Activated T-helper 2 cell treated with anti-CD3 and anti-CD28 coated beads, Interferon-gamma antibody, Interleukin-2, Interleukin-4, amounts not matched to agents 10 μg/mL and 5 μg/mL and 100 μg/mL, durations not matched to agents 14 hours and 24 hours and 36 hours (primary cell): ENCODE measurements at places on chromosomes 12 and 14. TPM values are rescaled to one million over a fixed set of nuclear protein-coding genes. Genes with fewer than 3 reads are reported as not detected.

- H3K4me1 ChIP-seq, result peaks cover 6% of the 10 kb centered on the region
- no peak overlapping the region for H3K4me3 ChIP-seq
- H3K27ac ChIP-seq, result no peak overlapping the region
- no peak for DNase-seq
Observed at GRCh38 chr12:2338991-2339431, 286.2 kb downstream of the CACNA1C start.

- H3K4me3 ChIP-seq, result no peak overlapping the region
- no peaks in the 10 kb centered on the region for H3K27me3 ChIP-seq
- H3K27ac ChIP-seq, result no peak overlapping the region
- no peak for DNase-seq
- H3K36me3 ChIP-seq, result no peaks in the 10 kb centered on the region
Observed at GRCh38 chr12:19048943-19049342, 80.6 kb upstream of the PLEKHA5 start.

- DNase-seq, result no peak
- H3K36me3 ChIP-seq, result peaks cover 88% of the 10 kb centered on the region
- H3K4me3 ChIP-seq, result no peak overlapping the region
- H3K27me3 ChIP-seq, result no peaks in the 10 kb centered on the region
- no peak overlapping the region for H3K27ac ChIP-seq
Observed at GRCh38 chr12:119710965-119711551, 43.1 kb downstream of the PRKAB1 start.

TAS2R42 gene
- total RNA-seq, result not detected in 2 replicates

DNA sequence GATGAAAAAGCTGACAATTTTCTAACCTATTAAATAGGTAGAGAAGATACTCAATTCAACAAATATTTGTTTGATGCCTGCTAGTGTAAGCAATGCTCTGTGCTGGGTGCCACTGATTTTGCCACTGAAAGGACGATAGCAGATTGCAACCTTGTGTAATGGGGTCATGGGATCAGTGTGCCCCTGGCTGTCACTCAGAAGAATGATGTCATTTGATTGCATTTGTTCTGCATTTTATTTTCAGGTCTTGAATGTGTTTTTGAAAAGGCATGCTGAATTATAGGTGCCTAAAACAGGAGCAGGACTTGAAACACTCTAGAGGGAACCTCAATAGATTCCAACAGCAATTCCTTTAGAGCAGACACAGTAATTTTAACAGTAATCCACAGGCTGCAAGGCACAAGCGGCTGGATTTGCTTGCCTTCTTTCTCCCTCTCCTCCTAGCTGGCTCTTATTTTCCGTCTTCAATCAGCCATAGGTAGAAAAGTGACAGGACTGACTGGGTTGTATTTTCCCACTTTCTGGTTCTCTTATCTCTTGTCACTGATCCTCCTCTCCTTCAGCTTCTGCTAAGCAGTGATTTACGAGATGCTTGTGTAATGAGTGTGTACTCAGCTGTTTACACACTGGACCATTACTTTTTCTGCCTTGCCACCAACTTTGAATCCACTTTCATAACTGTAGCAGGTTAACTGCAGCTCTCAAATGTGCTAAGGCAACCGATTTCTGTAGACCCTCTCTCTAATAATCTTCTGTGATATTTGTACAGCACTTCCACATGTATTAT, 4.1 kb downstream of the PLXNC1 start:
- no peak overlapping the region for H3K4me3 ChIP-seq
- peaks cover 26% of the 10 kb centered on the region for H3K4me1 ChIP-seq
- peaks cover 28% of the 10 kb centered on the region for H3K27me3 ChIP-seq
- no peak for DNase-seq
- no peak overlapping the region for H3K27ac ChIP-seq

DNA sequence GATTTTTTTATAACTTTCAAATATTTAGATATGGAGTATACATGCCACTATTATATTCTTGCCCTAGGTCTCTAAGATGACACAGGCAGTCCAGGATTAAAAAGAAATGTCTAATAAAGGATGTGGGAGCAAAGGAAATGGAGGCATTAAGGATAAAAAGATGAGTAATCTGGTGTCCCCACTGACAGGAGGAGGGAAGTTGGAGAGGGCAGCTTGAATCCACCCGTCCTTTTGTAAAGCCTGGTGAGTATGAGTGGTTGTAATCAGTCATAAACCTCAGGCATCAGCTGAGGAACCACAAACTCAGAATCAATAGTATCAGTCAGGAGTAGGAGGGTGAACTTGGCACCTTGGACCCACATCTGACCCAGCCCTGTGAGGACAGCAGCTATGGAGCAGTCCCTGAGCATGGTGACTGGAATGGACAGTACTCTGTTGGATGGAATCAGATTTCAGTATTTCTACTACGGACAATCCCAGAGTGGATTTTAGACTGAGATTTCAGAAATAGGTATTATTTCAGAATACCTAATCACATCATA, 100.5 kb downstream of the EXOC5 start:
- no peak for DNase-seq
- no peak overlapping the region for H3K27ac ChIP-seq
- no peaks in the 10 kb centered on the region for H3K4me1 ChIP-seq
- no peaks in the 10 kb centered on the region for H3K36me3 ChIP-seq
- H3K27me3 ChIP-seq, result no peaks in the 10 kb centered on the region

GRCh38 chr14:99047441-99048031, 224.5 kb downstream of the BCL11B start:
- no peak overlapping the region for H3K27ac ChIP-seq
- H3K4me3 ChIP-seq, result no peak overlapping the region
- no peaks in the 10 kb centered on the region for H3K36me3 ChIP-seq
- H3K4me1 ChIP-seq, result no peaks in the 10 kb centered on the region
- DNase-seq, result no peak

A2ML1 gene
- total RNA-seq, result not detected in 2 replicates

ALKBH1 gene
- total RNA-seq, result 14.6 and 15.3 TPM in 2 replicates

DNA sequence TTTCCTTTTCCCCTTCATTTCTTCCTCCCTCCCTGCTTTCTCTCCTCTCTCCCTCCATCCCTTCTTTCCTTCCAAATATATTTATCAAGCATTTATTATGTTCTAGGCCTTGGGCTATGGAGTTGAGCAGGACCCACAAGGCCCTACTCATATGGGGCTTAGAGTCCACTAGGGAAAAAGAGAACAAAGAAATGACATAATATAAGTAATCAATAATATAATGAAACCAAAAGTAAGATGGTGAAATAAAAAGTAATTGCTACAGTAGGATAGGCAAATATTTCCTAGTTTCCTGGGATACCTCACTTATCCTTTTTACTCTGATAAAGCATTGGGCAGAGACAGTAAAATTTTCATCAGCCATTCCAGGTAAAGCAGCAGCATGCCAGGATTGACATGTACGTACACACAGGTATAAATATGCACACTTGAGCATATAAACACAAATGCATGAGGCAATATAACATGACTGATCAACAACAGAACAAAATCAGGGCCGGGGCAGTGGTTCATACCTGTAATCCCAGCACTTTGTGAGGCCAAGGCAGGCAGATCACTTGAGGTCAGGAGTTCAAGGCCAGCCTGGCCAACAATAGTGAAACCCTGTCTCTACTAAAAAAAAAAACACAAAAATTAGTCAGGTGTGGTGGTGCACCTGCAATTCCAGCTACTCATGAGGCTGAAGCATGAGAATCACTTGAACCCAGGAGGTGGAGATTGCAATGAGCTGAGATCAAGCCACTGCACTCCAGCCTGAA, 35.5 kb upstream of the CSRP2 start:
- H3K4me3 ChIP-seq, result no peak overlapping the region
- H3K27me3 ChIP-seq, result peaks cover 9% of the 10 kb centered on the region
- H3K36me3 ChIP-seq, result no peaks in the 10 kb centered on the region
- DNase-seq, result no peak
- no peaks in the 10 kb centered on the region for H3K4me1 ChIP-seq

DBX2 gene
- not detected in 2 replicates for total RNA-seq

- no peaks in the 10 kb centered on the region for H3K4me1 ChIP-seq
- no peaks in the 10 kb centered on the region for H3K27me3 ChIP-seq
- H3K4me3 ChIP-seq, result no peak overlapping the region
- H3K27ac ChIP-seq, result no peak overlapping the region
- no peak for DNase-seq
- no peaks in the 10 kb centered on the region for H3K36me3 ChIP-seq
Observed at GRCh38 chr12:24470050-24470449, 478.9 kb downstream of the BCAT1 start.

- no peak overlapping the region for H3K27ac ChIP-seq
- no peak for DNase-seq
- no peaks in the 10 kb centered on the region for H3K27me3 ChIP-seq
- peaks cover 72% of the 10 kb centered on the region for H3K4me1 ChIP-seq
- no peak overlapping the region for H3K4me3 ChIP-seq
Observed at GRCh38 chr14:71591231-71591630, 341.0 kb upstream of the RGS6 start.

GRCh38 chr14:101817501-101818001, 56.0 kb downstream of the PPP2R5C start:
- peak overlapping the region; percentile 98 for H3K27ac ChIP-seq
- peaks cover 60% of the 10 kb centered on the region for H3K36me3 ChIP-seq
- H3K4me3 ChIP-seq, result peak overlapping the region; percentile 76
- no peaks in the 10 kb centered on the region for H3K27me3 ChIP-seq
- peak; percentile 54 for DNase-seq

POTEG gene
- not detected in 2 replicates for total RNA-seq

ARHGEF25 gene
- 1.9 and 2.3 TPM in 2 replicates for total RNA-seq

DNA sequence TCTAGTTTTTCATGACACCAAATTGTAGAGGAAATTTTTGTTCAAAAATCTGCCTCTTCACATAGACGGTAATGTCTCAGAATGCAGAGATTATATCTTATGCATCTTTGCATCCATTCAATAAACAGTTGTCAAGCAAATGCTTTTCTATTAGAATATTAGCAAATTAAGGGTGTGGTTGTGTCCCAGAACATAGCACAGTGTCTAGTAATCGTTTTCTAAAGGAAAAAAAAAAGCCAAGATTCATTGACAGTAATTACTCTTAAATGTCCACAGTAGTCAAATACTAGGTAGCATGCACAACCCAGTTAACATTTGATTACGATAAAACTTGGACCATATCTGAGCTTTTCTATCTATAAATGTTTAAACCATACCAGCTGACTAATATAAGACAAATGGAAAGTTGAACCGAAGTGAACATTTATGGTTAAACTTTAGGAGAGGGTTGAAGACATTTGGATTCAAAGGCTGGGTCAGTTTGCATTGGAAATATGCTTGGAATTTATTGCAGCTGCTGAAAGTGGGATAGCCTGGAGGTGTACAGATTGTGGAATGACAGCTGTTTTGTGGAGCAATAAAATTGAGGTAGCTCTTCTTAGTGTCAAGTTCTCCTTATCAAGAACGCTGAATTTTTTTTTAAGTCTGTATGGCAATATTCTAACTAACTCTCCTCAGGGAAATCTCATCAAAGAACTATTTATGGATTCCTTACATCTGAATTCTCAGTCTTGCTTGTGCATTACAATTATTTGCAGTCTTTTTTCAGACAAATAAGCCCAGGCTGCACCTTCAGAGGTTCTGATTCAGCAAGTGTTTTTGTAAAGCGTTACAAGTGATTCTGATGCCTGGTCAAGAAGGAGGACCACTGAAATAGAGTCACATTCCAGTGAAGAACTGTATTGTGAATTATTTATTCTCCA, 66.7 kb upstream of the ATP2B1 start:
- H3K4me1 ChIP-seq, result peaks cover 5% of the 10 kb centered on the region
- no peaks in the 10 kb centered on the region for H3K36me3 ChIP-seq
- no peak overlapping the region for H3K27ac ChIP-seq

SIX1 gene
- total RNA-seq, result 0.30 and 0.48 TPM in 2 replicates

DNA sequence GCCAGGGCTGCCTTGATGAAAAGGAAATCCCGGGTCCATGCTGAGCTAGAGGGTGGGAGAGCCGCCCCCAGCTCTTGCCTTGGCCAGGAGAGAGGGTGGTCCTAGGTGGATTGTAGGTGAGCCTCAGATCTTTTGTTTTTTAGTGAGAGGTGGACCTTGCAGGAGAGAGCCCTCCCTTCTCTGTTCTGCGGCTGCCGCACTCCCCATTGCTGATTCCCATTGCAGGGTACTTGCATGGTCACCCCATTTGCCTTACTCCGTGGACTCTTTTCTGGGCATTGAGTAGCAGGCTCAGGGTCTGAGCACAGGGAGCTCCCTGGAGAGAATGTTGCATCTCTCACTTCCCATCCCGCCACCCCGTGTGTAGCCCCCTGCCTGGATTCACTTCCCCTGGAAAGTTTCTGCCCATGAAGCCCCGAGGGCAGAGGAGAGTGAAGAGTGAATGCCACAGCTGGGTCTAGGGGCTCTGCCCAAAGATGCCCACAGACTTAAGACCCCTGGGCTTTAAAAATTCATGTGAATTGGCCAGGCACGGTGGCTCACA, 10.2 kb downstream of the VASH1 start:
- peaks cover 2% of the 10 kb centered on the region for H3K27me3 ChIP-seq
- H3K36me3 ChIP-seq, result no peaks in the 10 kb centered on the region
- peaks cover 32% of the 10 kb centered on the region for H3K4me1 ChIP-seq
- H3K27ac ChIP-seq, result no peak overlapping the region
- DNase-seq, result peak; percentile 2

ACVRL1 gene
- not detected in 2 replicates for total RNA-seq

- no peaks in the 10 kb centered on the region for H3K36me3 ChIP-seq
- H3K4me1 ChIP-seq, result no peaks in the 10 kb centered on the region
- no peaks in the 10 kb centered on the region for H3K27me3 ChIP-seq
- no peak overlapping the region for H3K27ac ChIP-seq
- no peak overlapping the region for H3K4me3 ChIP-seq
Observed at GRCh38 chr12:100955139-100955538, 160.6 kb downstream of the ANO4 start.
